Smooth muscle cell of bladder (primary cell): ENCODE measurements at places on chromosomes 3 and 15. TPM values are rescaled to one million over a fixed set of nuclear protein-coding genes. Genes with fewer than 3 reads are reported as not detected.

LRRC34 gene
- 1.1 and 1.4 TPM in 2 replicates for total RNA-seq

GMNC gene
- total RNA-seq = not detected in 2 replicates

MYLK gene
- 183 and 191 TPM in 2 replicates for total RNA-seq

ENTPD3 gene
- 0.09 and 0.14 TPM in 2 replicates for total RNA-seq

LRRC31 gene
- total RNA-seq = not detected in 2 replicates

PRICKLE2 gene
- 49.2 and 59.9 TPM in 2 replicates for total RNA-seq

ZNF860 gene
- total RNA-seq = 0.28 TPM in 2 replicates

TRPC1 gene
- 31.4 and 38.5 TPM in 2 replicates for total RNA-seq

P2RY13 gene
- total RNA-seq = not detected in 2 replicates

IMPDH2 gene
- 400 and 458 TPM in 2 replicates for total RNA-seq
